Astrocyte (in vitro differentiated cells and primary cell): ENCODE measurements at places on chromosomes 16 and 17. TPM values are rescaled to one million over a fixed set of nuclear protein-coding genes. Genes with fewer than 3 reads are reported as not detected.

HES7 gene
- 0.64 and 1.0 TPM in 2 replicates for total RNA-seq

TBC1D3K gene
- total RNA-seq, result not detected in 2 replicates

DNA sequence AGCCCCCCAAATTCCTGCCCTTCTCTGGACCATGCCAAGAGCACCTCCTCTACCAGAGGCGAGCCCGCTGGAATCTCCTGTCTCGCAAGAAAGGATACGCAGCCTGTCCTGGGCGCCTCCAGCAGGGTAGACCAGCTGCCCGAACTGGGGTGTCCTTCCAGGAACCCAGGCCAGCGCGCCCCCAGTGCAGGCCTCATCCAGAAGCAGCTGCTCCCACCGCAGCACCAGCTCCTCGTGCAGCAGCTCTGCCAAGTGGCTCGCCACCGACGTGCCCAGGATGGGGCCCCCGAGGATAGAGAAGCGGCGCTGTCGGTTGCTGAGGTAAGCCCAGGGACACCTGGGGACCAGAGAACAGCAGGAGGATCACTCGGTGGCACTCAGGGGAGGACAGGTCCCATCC is 4.8 kb downstream of the TAF1C start:
- no peak for DNase-seq

DNA sequence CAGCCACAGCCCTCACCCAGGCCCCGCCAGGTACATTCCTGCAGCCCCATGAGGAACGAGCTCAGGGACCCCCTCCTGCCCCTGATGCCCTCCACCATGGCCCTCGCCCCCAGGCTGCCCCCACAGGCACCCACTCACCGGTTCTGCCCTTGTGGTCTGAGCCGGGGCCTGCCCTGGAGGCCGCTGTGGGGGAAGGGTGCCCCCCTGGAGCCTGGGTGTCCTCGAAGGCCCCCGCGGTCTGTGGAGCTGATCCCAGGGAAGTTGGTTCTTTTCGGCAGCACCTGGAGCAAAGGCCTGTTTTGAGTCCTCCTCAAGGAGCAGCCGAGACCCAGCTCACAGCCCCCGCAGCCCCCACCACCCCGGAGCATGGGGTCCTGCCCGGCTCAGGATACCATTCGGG is 2.4 kb downstream of the PABPN1L start:
- no peak for DNase-seq

- DNase-seq, result peak; percentile 83
These were observed at the start of gene ERN1 for GRCh38 chr17:64129765-64130558. Gene ERN1, minus strand, starts transcription at chr17:64130144. Its CDS starts 115 bp downstream, at chr17:64130029.
